ENCODE measurements at places on chromosomes 11 and 22.

- DNase-seq = no peak
These were observed 16.7 kb upstream of the FAM168A start for GRCh38 chr11:73614591-73614990.

DNA sequence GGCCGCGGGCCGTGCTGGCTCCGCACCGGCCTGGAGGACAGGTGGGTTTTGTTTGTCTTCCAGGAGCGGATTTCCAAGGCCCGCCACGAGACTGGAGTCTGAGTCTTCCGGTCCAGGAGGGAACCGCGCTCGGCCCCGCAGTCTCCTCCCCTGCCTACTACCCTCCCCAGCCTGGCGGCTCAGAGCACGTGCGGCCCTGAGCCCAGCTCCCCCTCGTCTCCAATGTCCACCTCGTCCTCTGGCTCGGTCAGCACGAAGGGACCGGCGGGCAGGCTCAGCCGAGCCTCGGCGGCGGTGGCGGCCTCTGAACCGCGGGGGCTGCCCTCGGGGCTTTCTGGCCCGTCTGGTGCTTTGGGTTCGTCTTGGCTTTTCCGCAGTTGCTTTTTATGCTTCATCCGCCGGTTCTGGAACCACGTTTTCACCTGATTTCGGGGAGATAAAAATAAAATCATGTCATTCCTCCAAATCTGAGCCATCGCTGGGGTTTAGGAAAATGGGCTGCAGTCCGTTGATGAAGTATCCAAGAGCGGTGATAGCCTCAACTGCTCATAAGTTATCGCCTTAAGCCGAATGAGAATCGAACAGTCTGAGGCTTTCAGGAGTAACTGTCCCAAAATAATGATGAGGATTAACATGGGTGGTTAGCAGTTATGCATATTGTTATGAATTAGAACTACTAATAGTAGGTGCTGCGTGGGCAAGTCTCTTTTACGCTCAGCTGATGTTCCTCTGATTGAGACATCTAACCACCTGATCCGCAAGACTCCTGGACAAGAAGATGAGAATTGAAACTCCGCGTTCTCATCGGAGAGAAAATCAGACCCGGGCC is 4.0 kb downstream of the BSX start:
- DNase-seq = peak; percentile 65

GRCh38 chr11:7635708-7636107 is 37.6 kb downstream of the CYB5R2 start:
- DNase-seq = no peak

DNA sequence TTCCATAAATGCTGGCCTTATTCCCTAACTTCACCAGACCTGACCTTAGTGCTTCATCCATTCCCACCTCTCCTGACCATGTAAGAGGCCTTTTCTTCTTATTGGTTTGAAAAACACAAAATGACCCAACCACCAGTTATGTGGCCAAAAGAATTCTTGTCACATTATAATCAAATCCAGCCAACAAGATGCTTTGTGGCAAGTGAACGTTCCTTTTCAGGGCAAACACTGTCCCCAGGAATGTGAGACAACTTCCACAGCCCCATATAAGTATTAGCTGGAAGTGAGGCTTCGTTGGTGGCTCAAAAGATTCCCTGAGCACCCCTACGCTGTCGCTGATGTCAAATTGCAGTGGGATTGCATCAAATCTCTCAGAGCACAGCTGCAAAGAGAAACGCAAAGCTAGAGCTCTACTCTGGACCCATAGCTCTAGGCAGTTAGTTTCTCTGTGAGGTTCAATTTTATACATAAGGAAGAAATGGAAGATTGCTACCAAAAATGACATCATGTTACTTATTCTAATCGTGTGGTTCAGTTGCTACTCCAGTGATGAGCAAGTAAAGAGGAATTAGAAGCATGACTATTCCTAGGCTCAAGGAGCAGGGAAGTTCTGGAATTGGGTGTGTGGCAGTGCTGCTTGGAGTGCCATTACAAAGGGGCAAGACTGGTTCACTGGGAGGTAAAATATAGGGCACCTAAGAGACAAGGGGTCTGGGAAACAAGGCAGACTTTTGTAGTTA is 26.1 kb downstream of the GLYATL1 start:
- no peak for DNase-seq

DNA sequence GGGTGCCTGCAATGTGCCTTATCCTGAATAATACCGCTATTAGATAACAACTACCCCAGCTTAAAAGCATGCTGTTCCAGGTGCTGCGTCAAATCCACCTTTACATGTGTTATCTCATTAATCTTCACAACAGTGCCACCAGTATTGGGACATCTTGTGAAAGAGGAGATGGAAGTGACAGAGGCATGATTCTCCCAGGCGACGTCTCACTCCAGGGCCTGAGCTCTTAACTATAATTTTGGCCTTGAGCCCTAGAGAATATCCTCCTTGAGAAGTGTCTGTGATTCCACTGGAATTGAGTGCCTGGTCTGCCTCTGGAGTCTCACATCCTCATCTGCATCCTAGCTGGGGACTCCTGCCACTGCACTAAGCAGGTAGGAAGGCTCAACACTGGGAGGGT is 43.8 kb downstream of the RPL27A start:
- DNase-seq = no peak
